ENCODE measurements at places on chromosomes 2 and 18. TPM values are rescaled to one million over a fixed set of nuclear protein-coding genes. Genes with fewer than 3 reads are reported as not detected.

- DNase-seq, result no peak
These were observed 87.7 kb downstream of the GATA6 start for GRCh38 chr18:22257022-22257543.

- DNase-seq, result no peak
These were observed 53.5 kb upstream of the ASAP2 start for GRCh38 chr2:9152975-9153642.

GRCh38 chr2:187545238-187545751, 8.9 kb downstream of the TFPI start:
- no peak for DNase-seq

DNA sequence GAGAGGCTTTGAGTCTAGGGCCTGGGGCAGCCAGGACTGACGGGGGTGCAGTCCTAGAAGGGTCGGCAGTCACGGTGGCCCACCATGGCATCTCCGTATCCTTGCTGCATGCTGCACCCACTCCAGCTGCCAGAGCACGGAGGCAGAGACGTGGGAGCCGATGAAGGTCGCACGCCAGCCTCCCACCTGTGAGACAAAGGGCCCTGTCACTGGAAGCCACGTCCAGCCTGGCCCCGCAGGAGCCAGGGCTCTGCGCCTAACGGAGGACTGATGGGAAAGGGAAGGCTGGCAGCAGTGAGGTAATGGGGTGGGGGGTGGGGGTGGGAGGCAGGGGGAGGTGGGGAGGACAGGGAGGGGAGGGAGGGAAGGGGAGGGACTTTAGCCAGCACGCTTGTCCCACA, 21.9 kb downstream of the ITM2C start:
- no peak for DNase-seq

DNA sequence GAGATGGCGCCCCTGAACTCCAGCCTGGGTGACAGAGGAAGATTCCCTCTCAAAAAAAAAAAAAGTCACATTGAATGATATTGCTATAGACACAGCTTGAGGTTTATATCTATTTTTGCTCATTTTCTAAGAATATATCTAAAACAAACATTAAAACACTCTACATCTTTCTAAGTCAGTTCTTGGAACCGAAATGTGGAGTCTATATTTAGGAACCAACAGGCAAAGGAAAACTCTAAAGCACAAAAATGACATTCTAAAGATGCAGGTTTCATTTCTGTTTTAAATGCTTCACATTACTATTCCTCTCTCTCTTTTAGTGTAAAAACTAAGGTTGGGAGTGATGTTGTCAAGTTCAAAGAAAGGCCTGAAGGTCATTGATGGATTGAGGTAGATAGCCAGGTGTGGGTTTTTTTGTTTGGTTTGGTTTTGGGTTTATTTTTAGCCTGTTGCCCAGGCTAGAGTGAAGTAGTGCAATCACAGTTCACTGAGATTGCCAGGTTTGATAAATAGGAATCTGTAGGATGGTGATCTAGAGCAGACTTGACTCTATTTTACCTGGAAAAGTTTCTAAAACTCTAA, 194.0 kb upstream of the RBBP8 start:
- no peak for DNase-seq

DNA sequence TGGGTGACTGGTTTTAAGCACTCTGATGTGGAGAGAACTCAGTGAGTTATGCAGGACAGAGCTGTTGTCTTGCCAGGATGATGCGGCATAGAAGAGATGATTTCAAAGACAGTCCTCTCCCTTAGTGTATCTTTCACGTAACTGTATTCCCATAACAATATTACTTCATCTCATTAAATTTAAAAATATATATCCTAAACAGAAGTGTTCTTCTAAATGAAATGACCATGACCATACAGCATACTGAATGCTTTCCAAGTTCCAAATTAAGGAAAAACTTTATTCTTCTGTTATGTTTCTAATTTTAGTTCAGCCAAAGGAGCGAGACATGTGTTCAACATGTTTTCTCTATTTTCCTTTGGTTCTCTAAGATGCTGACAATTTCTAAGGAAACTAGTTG, 600.1 kb upstream of the FSHR start:
- no peak for DNase-seq

- no peak for DNase-seq
These were observed 142.8 kb downstream of the NDUFA10 start for GRCh38 chr2:239882331-239882732.

DNA sequence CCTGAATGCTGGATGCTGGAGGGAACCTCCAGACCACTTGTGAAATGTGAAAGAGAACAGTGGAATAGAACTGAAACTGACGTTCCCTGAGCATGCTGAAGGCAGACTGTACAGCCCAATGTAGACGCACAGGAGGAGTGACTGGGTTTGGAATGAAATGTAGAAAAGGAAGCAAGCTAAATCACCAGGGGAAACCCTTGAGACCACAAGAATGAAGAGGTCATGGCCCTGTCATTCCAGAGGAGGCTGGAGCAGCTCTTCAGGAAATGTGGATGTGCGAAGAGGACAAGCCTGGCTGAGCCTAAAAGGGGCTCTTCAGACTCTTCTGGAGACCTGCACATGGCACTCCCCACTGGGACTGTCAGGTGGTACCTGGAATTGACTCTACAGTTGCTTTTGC, 118.5 kb upstream of the ALPP start:
- DNase-seq, result no peak

- DNase-seq, result no peak
These were observed 21.2 kb upstream of the ASXL2 start for GRCh38 chr2:25899404-25899970.

DNA sequence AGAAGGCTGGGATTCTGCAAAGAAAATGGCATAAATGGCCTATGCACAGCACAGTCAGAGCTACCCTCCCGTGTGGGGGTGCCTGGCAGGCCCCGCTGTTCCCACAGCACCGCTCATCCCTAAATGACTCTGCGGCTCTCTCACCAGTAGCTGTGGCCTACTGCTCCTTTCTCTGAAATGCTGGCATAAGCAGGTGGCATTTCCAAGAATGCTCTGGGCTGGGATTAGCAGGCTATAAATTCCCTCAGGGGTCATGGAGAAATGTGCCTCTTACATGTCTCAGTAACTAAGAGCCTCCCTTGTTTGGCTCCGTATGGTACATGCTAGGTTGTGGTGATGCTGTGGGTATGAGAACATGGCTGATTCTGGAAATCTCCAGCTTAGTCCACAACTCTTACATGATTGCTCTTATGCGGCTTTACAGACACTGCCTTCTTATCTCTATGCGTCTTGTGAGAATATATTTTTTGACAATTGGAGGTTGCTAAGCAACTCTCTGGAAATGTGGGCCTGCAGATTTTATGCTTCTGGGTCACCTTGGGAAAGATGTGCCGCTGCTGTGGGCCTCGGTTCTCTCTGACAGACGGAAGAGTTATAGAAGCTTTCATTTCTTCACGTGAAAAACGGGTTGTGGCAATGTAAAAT, 80.3 kb upstream of the GATA6 start:
- DNase-seq, result no peak

GRCh38 chr2:202763916-202764315, 107.7 kb downstream of the ICA1L start:
- DNase-seq, result no peak

DNA sequence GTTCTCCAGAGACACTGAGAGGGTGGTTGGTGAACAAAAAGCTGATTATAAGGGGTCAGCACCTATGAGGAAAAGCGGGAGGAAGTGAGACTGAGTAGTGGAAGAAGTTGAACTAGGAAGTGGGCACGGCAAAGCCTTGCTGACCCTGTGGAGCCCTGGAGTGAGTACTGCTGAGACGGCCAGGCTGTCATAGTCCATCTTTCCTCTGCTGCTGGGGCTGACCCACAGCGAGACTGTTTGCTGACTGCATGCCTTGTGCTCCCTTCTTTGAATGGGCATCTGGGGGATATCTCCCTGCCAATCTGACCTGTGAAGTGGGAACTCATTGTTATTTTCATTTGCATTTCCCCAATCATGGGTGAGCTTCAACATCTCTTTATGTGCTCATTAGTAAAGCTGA, 92.4 kb upstream of the LDAH start:
- DNase-seq, result no peak

GRCh38 chr2:96397756-96398530, 62.4 kb downstream of the NCAPH start:
- DNase-seq, result no peak

DNA sequence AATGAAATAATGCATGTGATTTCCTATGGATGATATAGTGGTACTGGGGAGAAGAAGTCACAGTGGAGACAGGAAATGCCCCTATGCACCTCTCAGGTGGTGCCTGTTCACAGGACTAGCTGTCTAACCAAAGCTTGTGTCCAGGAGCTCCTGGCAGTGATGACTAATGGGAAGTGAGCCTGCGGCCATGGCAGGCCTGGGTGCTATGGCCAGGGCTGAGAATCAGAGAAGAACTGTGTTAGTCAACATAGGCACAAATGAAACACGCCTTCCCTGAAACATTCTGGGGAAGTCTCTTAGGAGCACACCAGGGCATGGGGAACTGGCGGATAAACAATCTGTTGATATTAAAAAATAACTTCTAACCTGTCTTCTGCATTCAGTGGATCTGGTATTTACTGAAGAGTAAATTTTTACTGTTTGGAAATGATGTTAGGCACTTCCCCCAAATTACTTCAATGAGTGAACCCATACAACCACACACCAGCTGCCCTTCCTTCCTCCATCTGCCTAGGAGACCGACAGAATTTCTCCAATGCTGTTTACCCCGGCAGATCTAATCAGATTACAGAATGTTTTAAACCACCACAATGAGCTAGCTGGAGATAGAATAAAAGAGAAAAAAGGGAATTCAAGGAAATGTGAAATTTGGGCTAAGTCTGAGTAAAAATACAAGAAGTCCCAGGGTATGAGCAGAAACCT, 67.4 kb downstream of the MEP1B start:
- DNase-seq, result no peak

Gene COL4A3
- total RNA-seq, result 4.4 TPM

Gene ZNF24
- total RNA-seq, result 44.5 TPM

Gene CENPO
- total RNA-seq, result 2.2 TPM

Gene GULP1
- total RNA-seq, result 5.7 TPM

Gene CFAP221
- total RNA-seq, result 1.0 TPM

Gene CKAP2L
- 0.38 TPM for total RNA-seq

Gene SRD5A2
- not detected for total RNA-seq

Gene GPR45
- total RNA-seq, result not detected
